ENCODE measurements at places on chromosomes 5 and 9. TPM values are rescaled to one million over a fixed set of nuclear protein-coding genes. Genes with fewer than 3 reads are reported as not detected.

DNA sequence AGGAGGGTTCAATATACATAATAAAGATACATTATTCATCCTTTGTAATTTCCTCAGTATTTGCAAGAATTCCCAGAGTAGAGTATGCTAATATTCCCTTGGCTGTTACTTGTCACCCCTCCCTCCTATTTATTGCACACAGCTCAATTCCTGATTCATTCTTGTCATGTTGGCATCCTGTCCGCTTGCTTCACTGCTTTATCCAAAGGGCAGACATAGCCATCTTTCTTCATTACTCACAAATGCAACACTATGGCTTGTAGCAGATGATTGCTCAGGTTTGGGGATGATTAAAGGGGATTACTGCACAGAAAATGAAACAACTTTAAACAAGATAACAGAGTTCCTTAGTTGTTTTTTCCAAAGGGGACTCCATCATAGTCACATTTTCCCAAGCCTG lies 1.2 kb upstream of the IL33 start:
- DNase-seq, result no peak

Gene TERT
- total RNA-seq, result not detected

- no peak for DNase-seq
Measured at GRCh38 chr5:175693741-175694140, 35.9 kb downstream of the HRH2 start.

Gene ZNF354B
- total RNA-seq, result 8.6 TPM

Gene WDR5
- 19.6 TPM for total RNA-seq

GRCh38 chr5:14824499-14824898 lies 47.1 kb downstream of the ANKH start:
- DNase-seq, result no peak

Gene CDK9
- 48.4 TPM for total RNA-seq

Gene LHX3
- total RNA-seq, result not detected

Gene ACOT12
- total RNA-seq, result not detected

DNA sequence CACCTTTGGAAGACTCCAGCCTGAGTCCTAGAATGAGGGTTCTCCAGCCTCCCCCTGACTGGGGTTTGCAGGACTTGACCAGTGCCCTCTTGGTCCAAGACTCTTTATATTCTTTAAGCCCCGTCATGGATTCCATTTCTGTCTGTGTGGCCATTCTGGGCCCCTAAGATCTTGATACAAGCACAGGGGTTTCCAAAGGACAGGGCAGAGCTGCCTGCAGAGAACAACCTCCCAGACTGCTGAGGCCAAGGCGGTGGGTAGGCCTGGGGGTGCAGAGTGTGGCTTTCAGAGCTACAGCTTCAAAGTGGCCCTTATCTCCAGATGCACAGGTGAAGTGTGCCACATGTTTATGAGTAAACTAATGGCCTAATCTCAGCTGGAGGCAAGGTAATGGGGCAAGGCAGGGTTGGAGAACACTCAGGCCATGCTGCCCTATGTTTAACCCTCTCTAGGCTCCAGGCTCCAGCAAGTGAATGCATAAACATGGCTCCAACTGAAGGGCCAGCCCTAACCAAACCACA lies 32.1 kb downstream of the FOXI1 start:
- DNase-seq, result no peak

DNA sequence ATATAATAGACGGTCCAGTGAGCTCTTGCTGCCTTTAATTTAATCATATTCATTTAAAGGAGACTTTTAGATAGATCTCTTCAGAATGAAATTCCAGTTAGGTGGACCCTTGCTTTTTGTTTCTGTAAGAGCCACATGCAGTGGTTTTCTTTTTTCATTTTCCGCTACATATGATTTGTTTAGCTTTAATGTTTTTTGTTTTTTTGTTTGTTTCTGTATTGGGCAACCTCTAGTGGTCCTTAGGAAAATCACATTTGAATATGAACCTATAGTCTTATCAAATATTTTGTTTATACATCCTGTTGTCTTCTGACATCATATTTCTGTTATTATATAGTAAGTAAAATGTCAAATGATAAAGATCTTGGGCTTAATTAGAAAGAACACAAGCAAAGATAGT lies 150.8 kb downstream of the HACD4 start:
- no peak for DNase-seq

GRCh38 chr9:8382266-8382665 lies 582.7 kb upstream of the DMAC1 start:
- DNase-seq, result no peak

Gene SPATA31C2
- not detected for total RNA-seq

- no peak for DNase-seq
Measured at GRCh38 chr5:57383093-57383861, 99.3 kb downstream of the ACTBL2 start.

Gene UBE2QL1
- total RNA-seq, result 22.1 TPM

- DNase-seq, result no peak
Measured at GRCh38 chr9:115494393-115494792, 376.4 kb upstream of the TNC start.

GRCh38 chr9:69028754-69029153 lies 6.8 kb upstream of the FXN start:
- DNase-seq, result no peak

- DNase-seq, result no peak
Measured at GRCh38 chr5:7668627-7669026, 182.3 kb downstream of the CFAP90 start.

GRCh38 chr9:72884508-72884907 lies 68.3 kb downstream of the ALDH1A1 start:
- no peak for DNase-seq

Gene GABBR2
- total RNA-seq, result 0.62 TPM

Gene CCDC180
- total RNA-seq, result 2.8 TPM

Gene ADAMTS12
- 1.4 TPM for total RNA-seq

Gene FRMD3
- 97.7 TPM for total RNA-seq

GRCh38 chr9:136720251-136720897 lies 8.0 kb downstream of the DIPK1B start:
- DNase-seq, result peak; percentile 62

DNA sequence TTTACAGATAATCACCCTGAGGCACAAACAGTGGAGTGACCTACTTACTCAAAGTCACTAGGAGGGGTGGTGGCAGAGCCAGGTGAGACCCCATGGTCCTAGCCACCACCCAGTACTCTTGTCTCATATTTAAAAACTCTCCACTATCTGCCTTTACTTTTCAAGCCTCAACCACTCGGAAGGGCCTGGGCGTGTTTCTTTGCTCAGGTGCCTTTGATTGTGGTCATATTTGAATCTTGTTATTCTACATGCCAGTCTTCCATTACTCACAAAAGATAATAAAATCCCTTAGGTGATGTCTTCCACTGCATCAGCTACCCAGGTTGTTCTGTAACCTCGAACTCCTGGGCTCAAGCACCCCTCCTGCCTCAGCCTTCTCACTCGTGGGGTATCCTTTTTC lies 20.7 kb upstream of the TRIM36 start:
- DNase-seq, result no peak

GRCh38 chr9:123584202-123585176 lies 228.5 kb downstream of the CRB2 start:
- no peak for DNase-seq

DNA sequence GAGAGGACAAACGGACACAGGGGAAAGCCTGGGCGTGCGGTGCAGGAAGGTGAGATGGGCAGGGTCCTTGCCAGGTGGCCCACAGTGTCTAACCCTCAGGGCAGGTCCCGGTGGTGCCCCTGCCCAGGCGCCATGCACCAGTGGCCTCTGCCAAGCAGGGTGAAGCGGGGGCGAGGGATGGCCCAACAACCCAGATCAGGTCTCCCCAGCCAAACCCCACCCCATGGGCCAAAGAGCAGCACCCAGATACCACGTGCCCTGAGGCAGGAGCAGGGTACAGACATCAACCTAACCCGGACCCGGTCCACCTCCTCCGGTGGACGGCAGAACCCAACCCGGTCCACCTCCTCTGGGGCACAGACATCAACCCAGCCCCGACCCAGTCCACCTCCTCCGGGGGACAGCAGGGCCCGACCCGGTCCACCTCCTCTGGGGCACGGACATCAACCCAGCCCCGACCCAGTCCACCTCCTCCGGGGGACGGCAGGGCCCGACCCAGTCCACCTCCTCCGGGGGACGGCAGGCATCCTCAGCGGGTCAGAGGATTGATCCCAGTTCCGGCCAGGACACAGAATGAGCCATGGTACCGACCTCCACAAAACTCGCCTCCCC lies 12.8 kb downstream of the SLC12A7 start:
- no peak for DNase-seq

Gene GFPT2
- 15.3 TPM for total RNA-seq

GRCh38 chr5:93620487-93621326 lies 37.7 kb downstream of the NR2F1 start:
- peak; percentile 81 for DNase-seq

Gene ANKRD20A1
- 1.3 TPM for total RNA-seq

- no peak for DNase-seq
Measured at GRCh38 chr5:16459451-16459850, 6.1 kb downstream of the ZNF622 start.

Gene ZNF474
- not detected for total RNA-seq

GRCh38 chr5:103014983-103015382 lies 105.0 kb downstream of the GIN1 start:
- no peak for DNase-seq

Gene FBP1
- 1.3 TPM for total RNA-seq

Gene KIF24
- total RNA-seq, result 0.45 TPM

Gene TPPP
- total RNA-seq, result 34.8 TPM

Gene MCC
- total RNA-seq, result 27.1 TPM

DNA sequence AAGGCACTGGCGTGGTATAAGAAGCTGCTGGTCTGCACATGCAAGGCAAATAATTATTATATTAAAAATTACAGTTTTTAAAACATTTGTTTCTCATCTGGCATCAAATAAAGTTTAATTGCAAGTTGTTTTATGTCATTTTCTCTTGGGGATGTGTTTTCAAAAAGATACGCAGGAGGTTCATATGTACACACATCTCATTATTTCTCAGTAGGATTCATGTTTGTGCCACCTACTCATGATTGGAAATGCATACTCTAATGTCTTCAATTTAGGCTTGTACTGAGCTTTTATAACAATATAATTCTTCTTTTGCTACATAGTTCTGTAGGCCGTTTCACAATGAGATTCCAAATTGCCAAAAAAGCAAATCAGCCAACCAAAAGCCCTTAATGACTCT lies 244.2 kb upstream of the MEF2C start:
- no peak for DNase-seq

GRCh38 chr9:121645003-121645402 lies 6.4 kb upstream of the DAB2IP start:
- DNase-seq, result peak; percentile 49

DNA sequence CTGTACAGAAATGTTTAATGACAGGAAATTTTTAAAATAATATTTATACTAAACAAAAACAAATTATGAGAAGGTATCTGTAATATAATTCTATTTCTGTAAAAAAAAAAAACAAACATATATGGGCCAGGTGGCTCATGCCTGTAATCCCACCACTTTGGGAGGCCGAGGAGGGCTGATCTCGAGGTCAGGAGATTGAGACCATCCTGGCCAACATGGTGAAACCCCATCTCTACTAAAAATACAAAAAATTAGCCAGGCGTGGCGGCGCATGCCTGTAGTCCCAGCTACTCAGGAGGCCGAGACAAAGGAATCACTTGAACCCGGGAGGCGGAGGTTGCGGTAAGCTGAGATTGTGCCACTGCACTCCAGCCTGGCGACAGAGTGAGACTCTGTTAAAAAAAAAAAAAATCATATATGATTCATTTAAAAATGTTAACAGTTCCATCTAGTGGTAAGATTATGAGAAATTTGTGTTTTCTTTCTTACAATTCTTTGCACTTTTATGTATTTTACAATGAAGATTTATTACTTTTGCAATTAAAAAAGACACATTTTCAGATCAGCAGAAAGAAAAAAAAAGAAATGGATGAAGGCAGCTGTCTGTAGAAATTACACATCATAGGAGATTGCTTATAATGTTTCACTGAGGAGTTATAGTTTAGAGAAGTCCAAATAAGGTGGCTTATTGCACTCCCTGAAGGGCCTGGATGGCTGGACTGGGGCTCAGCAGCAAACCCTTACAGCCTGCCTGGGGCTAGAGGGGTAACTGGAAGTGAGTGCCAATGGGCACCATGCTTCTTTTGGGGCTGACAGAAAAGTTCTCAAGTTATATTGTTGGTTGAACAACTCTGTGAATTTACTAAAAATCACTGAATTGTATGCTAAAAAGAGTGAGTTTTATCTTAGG lies 20.3 kb downstream of the C9orf153 start:
- DNase-seq, result no peak

GRCh38 chr9:38482918-38483592 lies 58.8 kb upstream of the IGFBPL1 start:
- DNase-seq, result no peak

DNA sequence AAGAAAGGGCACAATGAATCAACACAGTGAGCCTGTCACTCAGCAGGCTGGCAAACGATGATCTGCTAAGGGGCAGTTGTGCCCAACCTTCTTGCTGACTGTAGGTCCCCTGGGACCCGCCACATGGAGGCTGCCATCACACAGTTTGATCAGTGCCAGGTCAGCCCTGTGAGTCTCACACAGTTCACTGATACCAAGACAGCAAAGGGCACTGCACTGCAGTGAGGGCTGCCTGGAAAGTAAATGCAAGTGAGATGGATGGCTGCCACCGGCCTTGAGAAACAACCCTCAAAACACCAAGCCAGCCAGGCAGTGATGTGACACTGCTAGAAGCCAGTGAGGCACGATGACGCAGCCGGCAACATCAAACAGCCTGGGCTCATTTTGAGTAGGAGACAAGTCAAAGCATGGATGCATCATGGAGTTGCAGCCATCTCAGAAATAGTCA lies 30.3 kb downstream of the FOXD1 start:
- DNase-seq, result no peak

Gene CCNO
- total RNA-seq, result not detected

Gene CER1
- not detected for total RNA-seq

- peak; percentile 18 for DNase-seq
Measured at GRCh38 chr5:1526190-1526631, 2.5 kb upstream of the LPCAT1 start.
